ENCODE measurements at places on chromosomes 6 and 20.

GRCh38 chr6:138372711-138373463 is 4.8 kb upstream of the SMIM28 start:
- DNase-seq = no peak

- DNase-seq = no peak
Measured at GRCh38 chr20:36254076-36254475, 17.8 kb downstream of the AAR2 start.

DNA sequence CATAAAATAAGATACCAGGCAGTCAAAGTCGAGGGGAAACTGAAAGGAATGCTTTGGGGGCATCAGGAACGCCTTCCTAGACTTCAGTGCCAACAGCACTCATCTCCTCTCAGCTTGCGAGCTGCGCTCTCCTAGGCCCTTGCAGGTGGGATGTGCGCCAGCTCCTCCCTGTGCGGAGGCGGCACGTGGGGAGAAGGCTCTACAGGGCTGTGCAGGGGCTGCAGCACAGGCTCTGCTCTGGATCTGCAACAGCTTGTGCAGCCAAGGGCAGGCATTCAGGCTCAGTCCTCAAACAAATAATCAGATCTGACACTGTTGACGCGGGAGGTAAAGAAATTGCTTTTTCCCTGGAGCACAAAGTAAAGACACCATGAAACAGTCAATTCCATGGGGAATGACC is 144.8 kb downstream of the TTLL2 start:
- DNase-seq = no peak

DNA sequence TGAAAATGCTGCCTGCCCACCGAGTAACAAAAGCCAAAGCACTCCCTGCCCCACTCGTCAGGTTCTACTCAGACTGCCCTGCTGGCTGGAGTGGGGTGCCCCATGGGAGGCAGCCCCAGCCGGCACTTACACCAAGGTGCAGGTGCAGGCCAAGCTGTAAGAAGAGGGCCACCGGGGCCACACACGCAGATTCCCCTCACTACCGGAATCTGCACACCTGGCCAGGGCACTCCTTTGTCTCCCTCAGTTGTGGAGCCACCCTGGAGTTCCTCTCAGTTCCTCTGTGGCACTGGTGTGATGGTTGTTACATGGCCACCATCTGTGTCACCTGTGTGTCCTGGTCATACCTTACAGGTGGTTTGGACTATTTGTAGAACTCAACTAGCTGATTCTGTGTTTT is 112.4 kb downstream of the FOXO3 start:
- no peak for DNase-seq

- peak; percentile 11 for DNase-seq
Measured at GRCh38 chr6:157669747-157670216, 153.3 kb upstream of the SNX9 start.

GRCh38 chr6:15816661-15817060 is 153.8 kb upstream of the DTNBP1 start:
- DNase-seq = no peak

GRCh38 chr6:36624461-36625157 is 30.4 kb downstream of the SRSF3 start:
- DNase-seq = no peak

- DNase-seq = no peak
Measured at GRCh38 chr6:27531772-27532459, 59.0 kb upstream of the ZNF184 start.

All from NCI-H460 (cell line).